ENCODE measurements at places on chromosomes 11 and 22. TPM values are rescaled to one million over a fixed set of nuclear protein-coding genes. Genes with fewer than 3 reads are reported as not detected.

The TSPAN32 gene
- not detected for polyA plus RNA-seq

The CHRM1 gene
- polyA plus RNA-seq = not detected

The KDM2A gene
- polyA plus RNA-seq = 12.4 TPM

The ELFN2 gene
- polyA plus RNA-seq = 4.4 TPM

The DENND6B gene
- 58.9 TPM for polyA plus RNA-seq

The C11orf52 gene
- not detected for polyA plus RNA-seq

The CCDC81 gene
- 1.0 TPM for polyA plus RNA-seq

The WBP2NL gene
- not detected for polyA plus RNA-seq

The C22orf23 gene
- 1.3 TPM for polyA plus RNA-seq

The NXPE4 gene
- polyA plus RNA-seq = not detected

The BARX2 gene
- polyA plus RNA-seq = not detected

The TMEM191B gene
- polyA plus RNA-seq = 41.5 TPM

The ZNRF3 gene
- 2.6 TPM for polyA plus RNA-seq

The APOL4 gene
- not detected for polyA plus RNA-seq

The ADORA2A gene
- 2.9 TPM for polyA plus RNA-seq

The APOL3 gene
- not detected for polyA plus RNA-seq

The INSC gene
- polyA plus RNA-seq = not detected

The USP2 gene
- polyA plus RNA-seq = 0.59 TPM

The ANGPTL5 gene
- polyA plus RNA-seq = not detected

The SLC29A2 gene
- 2.2 TPM for polyA plus RNA-seq

The LGR4 gene
- polyA plus RNA-seq = 8.7 TPM

The RASSF10 gene
- 0.34 TPM for polyA plus RNA-seq

The OR5A2 gene
- not detected for polyA plus RNA-seq

The OR4X2 gene
- not detected for polyA plus RNA-seq

The SPDYC gene
- not detected for polyA plus RNA-seq

The ART1 gene
- not detected for polyA plus RNA-seq

The DNAJB13 gene
- not detected for polyA plus RNA-seq

Data from neural cell (in vitro differentiated cells).